ELF-1 (cell line): ENCODE measurements at places on chromosomes 7 and 10.
A peak's percentile ranks its signal among the peaks of the same experiment; 100 is the strongest.

DNA sequence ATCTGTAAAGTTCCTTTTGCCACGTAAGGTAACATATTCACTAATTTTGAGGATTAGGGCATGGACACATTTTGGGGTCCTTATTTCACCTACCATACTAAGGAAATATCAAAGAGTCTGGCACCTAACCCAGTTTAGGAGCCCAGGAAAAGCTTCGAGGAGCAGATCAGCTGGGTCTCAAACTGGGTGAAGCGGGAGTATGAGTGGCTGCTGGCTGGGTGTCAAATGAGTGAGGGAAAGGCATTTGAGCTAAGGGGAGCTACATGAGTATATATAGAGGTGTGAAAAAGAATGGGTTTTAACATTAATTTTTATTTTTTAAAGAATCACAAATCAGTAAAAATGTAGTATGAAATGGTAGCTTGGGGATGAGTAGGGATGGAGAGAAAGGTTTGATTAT, 71.3 kb downstream of the MCU start:
- no peak for DNase-seq

GRCh38 chr7:44228571-44229350, 28.0 kb downstream of the YKT6 start:
- no peak for DNase-seq

DNA sequence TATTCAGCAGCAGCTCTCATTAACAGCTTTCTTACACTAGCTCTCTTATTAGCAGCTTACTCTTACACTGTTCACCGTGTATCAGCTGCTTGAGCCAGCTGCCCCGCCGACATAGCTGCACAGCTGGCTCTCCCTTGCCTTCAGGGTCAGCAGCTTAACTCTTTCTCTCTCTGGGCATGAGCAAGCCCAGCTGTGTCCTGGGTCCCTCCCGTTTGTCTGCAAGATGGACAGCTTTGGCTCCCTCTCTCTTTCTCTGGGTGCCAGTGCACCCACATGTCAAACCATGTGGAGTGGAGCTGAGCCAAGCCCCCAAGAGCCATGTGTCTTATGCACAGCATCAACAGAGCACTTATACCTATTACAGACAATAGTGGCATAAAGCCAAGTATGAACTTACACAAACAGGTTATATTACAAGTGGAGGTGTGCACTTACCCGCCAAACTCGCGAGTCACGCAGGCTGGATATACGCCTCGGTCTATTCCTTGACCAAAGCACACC, 35.7 kb upstream of the MTPAP start:
- DNase-seq = peak; percentile 64

GRCh38 chr7:116661865-116662264, 10.1 kb upstream of the MET start:
- no peak for DNase-seq

GRCh38 chr7:14900051-14900450, 2.5 kb downstream of the DGKB start:
- DNase-seq = no peak

DNA sequence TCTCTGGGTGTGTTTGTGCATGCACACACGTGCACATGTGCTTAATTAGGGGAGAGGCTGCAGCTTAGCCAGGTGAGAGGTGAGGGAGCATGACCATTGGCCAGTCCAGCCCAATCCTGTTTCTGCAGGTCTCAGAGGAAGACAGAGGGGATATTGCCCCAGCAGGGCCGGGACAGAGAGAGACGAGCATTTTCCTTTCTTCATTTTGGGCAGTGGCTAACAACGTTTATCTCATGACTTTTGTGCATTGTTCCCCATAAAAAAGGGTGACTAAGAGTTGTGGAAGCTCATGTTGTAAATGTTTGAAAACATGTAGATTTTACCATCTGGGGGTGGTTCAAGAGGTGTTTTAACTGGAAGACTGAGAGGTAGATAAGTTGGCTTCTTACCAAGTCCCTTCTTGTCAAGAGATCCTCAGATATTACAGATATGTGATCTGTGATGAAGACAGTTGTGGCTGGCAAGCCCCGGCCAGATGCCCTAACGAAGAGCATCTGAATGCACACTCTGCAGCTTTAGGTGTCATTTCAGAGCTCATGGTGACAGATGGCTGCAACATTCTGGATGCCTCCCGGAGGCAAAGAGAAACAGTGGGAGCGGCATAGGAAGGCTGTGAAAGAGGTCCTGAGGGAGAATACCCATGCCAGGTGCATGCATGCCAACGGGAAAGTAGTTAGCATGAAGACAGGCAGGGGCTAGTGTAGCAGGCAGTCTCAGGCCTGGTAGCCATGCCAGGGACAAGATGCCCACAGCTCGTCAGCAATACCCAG, 16.7 kb upstream of the DMBT1 start:
- no peak for DNase-seq

GRCh38 chr7:3241686-3242258, 59.3 kb upstream of the SDK1 start:
- DNase-seq = no peak

GRCh38 chr7:158539711-158540146, 47.9 kb downstream of the PTPRN2 start:
- DNase-seq = no peak
